ENCODE measurements at places on chromosomes 2 and 18.
A peak's percentile ranks its signal among the peaks of the same experiment; 100 is the strongest.

GRCh38 chr2:233350708-233351107 is 3.6 kb upstream of the DGKD start:
- peak; percentile 46 for DNase-seq

GRCh38 chr2:10385501-10385900 is 62.6 kb downstream of the ODC1 start:
- no peak for DNase-seq

DNA sequence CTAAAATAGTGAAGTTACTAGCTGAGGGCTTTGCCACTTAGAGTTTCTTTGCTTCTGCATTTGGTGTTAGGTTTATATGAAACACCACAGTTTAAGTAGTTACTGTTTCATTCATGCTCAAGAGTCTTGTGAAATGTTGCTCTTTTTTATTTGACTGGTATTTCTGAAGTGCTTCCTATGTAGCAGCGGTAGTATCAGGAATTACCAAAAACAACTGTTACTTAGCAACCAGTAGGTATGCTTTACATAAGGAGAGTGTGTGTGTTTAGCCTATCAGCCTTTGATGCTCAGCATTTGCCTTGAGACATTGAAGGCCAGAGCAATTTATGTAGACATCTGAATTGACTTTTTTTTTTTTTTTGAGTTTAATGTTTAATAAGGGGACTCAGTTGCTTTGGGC is 3.6 kb downstream of the DIS3L2 start:
- no peak for DNase-seq

DNA sequence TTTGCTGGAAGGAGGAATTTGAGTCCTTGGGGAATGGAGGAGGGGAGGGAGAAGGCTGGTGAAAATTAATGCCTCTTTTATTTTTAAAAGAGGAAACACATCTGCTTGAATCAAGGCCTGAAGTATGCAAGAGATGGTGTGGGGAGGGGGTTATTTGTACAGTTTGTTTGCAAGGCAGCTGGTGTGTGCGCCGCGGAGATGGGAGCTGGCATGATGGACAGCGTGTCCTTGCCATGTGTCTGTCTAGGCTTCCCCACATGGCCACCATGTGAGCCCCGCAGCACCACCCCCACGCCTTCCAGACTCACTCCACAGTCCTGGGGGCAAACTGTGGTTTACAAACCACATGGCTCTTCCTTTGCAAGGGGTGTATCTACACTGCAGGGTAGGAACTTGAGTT is 154.8 kb upstream of the APCDD1 start:
- DNase-seq, result peak; percentile 42

- DNase-seq, result no peak
These were observed 571.9 kb downstream of the CPS1 start for GRCh38 chr2:211128287-211128686.

DNA sequence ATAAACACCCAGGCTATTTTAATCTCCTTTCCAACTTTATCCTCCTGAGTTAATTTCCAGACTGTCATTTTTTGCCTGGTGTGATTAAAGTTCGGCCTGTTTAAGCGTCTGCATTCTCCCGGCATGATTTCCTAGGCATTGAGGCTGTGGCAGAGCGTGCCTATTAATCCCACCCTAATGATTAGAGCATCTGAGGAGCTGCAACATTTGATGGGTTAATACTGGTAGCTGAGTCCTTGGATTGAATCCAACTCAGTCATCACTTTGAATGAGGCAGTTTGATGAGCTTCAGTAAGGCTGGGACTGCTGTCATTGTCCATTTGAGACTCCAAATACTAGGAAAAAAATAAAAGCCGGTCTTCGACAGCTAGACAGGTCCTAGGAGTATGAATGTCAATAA is 882.5 kb downstream of the SLC4A3 start:
- no peak for DNase-seq

- DNase-seq, result no peak
These were observed 18.2 kb upstream of the FZD7 start for GRCh38 chr2:202015471-202015870.

GRCh38 chr2:190217616-190218015 is 102.0 kb downstream of the HIBCH start:
- DNase-seq, result no peak

GRCh38 chr2:101987832-101988231 is 3.9 kb upstream of the IL1R2 start:
- no peak for DNase-seq

DNA sequence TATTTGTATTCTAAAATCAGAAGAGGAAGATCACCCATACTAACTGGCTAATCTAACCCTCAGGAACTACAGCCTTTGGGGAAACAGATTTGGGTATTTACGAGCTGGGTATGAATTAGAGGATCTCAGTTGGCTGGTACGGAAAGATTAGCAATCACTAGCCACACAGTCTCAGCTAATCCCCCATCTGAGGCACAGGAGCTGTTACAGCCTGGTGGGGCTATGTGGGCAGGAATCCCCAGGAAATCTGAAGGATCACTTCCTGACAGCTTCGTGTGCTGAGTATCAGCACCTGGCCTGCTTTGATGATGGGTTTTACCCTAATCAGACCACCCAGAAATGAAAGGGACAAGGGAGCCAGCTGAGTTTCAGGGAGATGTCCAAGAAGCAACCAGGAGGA is 206.3 kb downstream of the AFF3 start:
- DNase-seq, result no peak

DNA sequence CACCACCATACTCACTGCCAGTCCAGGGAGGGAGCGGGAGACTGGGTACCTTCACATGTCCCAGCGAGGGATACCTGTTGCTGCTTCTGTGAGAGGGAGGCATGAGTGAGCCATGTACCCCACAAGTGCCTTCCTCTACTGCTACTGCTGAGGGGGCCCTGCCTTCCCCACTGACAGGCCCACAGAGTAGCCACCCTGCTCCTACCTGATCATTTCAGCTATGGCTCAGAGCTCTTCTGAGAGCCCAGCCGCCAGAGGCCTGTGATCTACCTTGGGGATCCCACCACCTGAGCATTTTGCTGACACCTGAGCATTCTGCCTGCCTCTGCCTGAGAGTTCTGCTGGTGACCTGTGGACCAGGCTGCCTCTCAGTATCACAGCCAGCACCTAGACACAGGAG is 137.6 kb downstream of the FSIP2 start:
- DNase-seq, result no peak

DNA sequence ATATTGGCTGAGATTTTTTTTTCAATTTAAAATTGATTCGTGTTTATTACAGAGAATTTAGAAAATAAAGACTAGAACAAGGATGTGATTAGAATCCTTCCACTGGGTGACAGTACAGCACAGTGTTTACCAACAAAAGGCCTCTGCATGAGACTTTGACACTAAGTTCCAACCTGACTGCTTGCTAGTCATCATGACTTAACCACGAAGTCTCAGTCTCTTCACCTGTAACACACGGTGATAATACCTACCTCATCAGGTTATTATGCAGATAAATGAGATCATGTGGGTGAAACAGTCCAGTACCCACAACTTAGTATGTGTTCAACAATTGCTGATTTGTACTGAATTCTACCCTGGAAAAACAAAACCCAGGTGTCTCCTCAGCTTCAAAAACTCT is 151.2 kb downstream of the STK39 start:
- no peak for DNase-seq

GRCh38 chr2:60957643-60958042 is 59.9 kb upstream of the PEX13 start:
- DNase-seq, result no peak

- DNase-seq, result no peak
These were observed 172.2 kb upstream of the ID2 start for GRCh38 chr2:8509621-8510020.

- DNase-seq, result peak; percentile 14
These were observed 348.1 kb downstream of the SOCS6 start for GRCh38 chr18:70636991-70637390.

DNA sequence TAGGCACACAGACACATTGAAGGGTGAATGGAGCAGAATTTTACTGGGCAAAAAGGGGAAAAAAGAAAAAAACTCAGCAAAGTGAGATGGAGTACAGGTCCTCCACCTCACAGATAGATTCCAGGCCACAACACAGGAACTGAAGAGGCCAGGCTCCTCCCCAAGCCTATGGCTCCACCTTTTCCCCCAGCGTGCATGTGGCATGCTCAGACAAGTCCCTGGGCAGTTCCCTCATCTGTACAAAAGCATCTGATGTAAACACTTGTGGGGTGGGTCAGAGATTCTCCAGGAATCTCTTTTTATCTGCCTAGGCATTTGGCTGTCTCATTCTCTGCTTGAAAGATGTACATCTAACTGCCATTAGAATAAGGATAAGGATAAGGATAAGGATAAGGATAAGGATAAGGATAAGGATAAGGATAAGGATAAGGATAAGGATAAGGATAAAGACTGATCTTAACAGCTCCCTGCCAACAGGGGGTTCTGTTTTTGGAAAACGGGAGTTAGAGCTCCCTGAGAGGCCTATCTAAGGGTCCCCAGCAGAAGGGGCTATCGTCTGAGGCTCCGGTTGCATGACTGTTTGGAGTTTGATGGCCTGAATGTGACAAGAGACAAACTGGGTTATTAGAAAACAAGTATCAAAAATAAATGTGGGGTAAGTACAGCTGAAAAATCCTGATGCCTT is 17.2 kb upstream of the ASXL3 start:
- no peak for DNase-seq

GRCh38 chr2:26412091-26412673 is 10.5 kb downstream of the DRC1 start:
- no peak for DNase-seq

DNA sequence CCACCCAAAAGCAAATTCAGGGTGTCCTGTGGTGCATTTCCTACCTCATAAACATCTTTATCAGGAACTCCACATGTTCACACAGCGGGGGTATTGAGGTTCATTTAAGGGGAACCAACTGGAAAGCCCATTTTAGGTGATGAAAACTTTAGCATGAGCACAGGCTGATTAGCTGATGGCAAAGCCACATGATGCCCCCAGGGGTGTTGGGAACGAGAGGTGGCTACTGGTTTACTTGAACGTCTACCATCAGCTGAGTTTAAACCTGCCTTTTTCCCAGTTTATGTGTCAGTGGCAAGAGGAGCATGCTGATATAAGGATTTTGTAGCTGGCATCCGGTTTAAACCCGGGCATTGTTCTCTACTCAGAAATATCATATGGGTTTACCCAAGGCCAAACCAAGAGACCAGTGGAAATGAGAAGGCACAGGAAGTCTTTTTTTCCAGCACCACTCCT is 54.5 kb upstream of the UPP2 start:
- no peak for DNase-seq

DNA sequence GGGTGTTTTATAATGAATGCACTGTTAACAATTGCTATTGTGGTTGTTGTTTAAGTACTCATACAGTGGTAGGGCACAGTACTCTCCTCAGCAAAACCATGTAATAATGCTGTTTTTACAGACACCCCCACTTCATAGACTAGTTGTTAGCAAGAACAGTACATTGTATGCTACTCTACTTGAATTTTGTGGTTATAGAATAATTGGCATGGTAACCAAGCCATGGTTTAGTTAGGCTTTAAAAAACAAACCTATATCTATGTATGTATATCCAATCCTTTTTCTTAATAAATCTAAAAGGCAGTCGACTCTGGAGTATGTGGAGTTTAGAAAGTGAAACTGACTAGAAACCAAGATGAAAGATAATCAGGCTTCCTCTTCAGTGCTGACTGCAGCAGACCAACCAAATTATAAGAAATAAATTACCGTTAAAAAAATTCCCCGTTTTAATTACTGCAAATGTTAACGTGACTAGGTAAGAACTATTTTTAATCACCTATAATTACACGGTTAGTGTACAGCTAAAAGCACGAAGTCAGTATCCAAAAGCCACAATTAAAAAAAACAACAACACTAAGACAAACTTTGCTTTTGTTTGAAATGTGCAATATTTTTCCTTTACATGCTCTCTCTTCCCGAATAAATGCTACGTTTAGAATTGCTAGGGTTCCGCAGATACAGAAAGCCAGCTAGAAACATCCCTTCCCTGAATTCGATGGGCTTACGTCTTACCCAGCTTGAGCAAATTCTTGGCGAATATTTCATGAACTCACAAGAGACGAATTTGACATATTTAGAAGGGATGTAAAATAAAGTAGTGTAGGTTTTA is 113.3 kb upstream of the SERTAD2 start:
- DNase-seq, result no peak

DNA sequence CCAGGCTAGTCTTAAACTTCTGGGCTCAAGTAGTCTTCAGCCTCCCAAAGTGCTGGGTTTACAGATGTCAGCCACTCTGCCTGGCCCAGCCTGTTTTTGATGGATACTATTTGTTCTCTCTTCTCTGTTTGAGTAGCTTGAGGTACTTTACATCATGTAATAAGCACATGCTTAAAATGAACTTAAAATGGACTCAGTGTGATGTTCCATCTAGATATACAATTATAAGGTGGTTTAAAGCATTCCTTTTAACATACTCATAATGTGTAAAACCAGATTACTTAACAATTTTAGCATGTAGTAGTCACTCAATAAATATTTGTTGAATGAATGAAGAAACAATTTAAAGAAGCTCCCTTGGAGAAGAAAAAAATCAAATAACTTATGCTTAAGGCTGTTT is 9.6 kb downstream of the PTPRM start:
- peak; percentile 54 for DNase-seq

- no peak for DNase-seq
These were observed 10.9 kb downstream of the PTGR3 start for GRCh38 chr18:75198036-75198435.

DNA sequence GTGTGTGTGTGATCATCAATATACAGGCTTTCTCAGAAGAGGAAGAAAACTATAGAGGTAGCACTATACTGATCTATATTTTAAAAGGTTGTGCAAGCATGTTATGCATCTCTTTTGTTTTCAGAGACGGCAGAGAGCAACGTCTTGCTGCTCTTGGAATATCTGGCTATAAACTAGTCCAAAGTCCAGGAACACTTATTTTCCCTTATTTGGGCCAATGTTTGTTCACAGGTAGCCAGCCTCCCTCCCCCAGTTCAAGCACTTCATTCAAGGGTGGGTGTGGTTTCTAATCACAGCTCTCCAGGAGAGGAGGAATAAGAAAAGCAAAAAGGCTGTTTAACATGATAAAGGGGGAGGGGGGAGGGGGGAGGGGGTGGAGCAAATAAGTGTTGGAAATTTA is 4.2 kb downstream of the FZD5 start:
- DNase-seq, result no peak

GRCh38 chr18:44601447-44601846 is 79.2 kb upstream of the SETBP1 start:
- peak; percentile 84 for DNase-seq

DNA sequence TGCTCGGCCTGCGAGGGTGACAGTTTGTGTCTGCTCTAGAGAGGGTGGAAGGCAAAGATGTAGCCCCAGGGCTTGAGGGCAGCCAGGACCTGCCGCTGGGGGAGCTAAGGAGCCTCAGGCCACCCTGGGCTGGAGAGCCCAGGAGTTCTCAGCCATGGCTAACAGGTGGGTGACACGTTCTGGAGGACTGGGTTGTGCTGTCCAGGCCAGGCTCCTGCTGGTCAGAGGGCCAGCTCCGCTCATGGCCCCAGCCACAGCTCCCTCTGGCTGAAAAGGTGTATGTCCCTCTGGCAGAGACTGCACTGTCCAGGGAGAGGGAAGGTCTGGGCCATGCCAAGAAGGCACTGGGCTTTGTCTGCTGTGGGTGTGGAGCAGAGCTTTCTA is 19.2 kb downstream of the TMEM185B start:
- no peak for DNase-seq

- no peak for DNase-seq
These were observed 98.7 kb downstream of the PIGN start for GRCh38 chr18:62088156-62088555.

All from fibroblast of skin of left quadriceps (primary cell).